Renal pelvis (tissue), 12 donors: ENCODE measurements at places on chromosomes 1 and 21. TPM values are rescaled to one million over a fixed set of nuclear protein-coding genes. Genes with fewer than 3 reads are reported as not detected.

Gene TMEM200B
- polyA plus RNA-seq = 11.5 TPM

Gene TAGLN2
- 113 TPM for polyA plus RNA-seq

Gene EFCAB14
- polyA plus RNA-seq = 87.2 TPM

Gene SAMD13
- 7.0 TPM for polyA plus RNA-seq

Gene VPS13D
- polyA plus RNA-seq = 26.8 TPM

Gene C1QA
- 11.4 TPM for polyA plus RNA-seq

Gene RHEX
- 3.3 TPM for polyA plus RNA-seq

Gene SGIP1
- 18.5 TPM for polyA plus RNA-seq

DNA sequence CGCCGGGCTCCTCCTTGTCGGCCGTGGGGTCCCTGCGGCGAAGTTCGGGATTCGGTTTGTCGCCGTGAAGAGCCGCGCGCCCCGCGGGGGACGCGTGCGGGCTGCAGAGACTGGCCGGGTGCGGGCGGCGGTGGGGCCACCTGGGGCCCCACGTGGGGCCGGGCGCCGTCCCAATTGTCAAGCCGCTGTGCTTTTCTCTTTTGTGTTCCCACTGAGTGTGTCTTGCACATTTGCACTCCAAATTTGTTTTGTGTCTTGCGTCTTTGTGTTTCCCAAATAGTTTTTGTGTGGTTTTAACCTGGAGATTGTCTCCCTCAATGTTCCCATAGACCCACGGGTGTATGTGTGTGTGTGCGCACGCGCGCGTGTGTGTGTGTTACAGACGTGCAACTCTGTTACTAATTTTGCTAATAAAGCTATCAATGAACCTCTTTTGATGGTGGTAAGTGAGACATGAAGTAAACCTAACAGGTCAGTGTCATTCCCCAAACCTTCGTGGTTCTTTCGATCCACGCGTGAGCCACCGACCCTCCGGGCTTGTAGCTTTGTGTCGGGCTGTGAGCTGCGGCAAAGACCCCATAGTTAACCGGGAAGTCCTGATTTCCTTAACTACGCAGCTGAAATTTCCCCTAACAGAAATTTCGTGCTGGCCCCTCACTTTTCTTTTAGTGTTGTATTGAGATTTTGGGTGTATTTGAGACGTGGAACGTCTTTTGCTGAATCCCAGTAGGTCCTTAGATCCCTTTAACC is 708 bp downstream of the PRDM2 start:
- DNase-seq = no peak

GRCh38 chr21:15842565-15842880 is 112.7 kb downstream of the USP25 start:
- DNase-seq = no peak

GRCh38 chr21:34611528-34611927 is 3.4 kb downstream of the RCAN1 start:
- no peak for DNase-seq

DNA sequence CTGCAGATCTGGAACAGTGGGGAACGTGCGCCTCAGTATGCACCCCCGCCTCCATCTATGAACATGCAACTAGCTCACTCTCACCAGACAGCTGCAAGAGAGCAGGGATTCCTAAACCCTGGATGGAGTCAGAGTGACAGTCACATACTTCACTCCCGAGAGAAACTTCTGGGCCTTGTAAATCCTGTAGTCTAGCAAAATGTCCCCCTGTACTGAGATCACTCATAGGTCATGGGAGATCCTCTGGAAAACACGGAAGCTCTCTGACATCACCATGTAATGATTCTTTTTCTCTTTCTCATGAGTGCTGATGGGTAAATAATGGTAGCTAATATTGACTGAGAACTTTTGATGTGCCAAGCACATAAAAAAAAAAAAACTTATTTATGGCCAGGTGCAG is 23.4 kb upstream of the TARDBP start:
- DNase-seq = no peak

DNA sequence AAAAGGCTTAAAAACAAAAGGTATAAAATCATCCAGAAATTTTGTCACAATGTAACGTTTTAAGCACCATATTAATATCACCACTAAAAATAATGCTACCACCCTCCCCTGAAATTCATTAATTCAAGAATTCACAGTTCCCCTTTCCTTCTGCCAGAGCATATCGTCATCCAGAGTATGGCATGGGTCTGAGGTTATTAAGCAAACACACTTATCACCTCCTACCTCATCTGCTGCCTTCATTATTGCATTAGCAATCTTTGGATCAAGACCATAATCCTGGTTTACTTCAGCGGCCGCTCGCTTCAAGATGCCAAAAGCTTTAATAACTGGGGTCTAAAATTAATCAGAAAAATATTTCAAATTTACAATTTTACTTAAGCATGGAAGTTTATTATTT is 6.2 kb downstream of the FH start:
- no peak for DNase-seq

DNA sequence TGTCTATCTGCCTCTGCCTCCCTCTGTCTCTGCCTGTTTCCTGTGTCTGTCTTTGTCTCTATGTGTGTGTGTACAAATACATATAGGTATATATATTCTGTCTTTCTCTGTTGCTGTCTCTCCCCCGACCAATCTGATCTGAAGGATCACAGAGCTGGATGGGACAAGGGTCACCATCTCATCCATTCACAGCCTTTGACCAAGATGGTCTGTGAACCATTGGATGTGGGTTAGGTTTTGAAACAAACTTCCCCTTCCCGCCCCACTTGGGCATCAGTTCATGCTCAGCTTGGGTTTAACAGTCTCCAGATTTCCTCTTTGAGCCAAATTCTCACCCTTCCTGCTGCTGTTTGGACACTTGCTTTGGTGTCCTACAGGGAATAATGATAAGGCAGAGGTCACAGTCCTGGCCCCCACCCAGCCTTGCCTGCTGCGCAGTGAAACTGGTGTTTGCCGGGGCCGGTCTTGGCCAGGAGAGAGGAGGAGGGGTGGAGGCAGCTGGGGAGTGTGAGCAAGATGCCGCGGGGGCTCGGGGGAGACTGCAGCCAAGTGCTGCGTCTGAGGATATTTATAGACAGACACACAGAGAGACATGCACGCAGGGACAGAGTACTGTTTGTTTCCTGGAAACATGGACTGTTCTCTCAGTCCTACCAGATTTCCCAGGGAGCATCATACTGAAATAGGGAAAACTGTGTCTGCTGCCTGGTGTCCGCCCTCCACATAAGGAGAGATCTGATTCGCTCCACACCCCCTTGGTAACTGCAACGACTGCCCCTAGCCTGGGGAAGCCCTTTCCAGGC is 27.0 kb upstream of the BTG2 start:
- no peak for DNase-seq

DNA sequence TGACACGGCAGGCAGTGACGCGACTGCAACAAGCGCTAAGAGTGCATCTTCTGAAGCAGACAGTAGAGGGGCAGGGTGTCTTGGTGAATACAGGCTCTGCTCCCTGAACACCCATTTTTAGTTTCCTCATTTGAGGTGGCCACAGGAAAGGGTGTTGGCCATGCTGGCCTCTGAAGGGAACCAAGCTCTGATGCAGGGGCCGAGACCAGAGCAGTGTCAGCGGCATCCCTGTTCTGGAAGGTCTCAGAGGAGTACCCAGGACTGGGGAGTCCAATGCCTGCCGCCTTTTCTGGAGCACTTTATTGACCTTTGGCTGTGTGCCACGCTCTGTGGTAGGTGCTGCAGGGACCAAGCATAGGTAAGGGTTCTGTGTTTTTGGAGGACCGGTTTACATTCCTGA is 100.4 kb downstream of the KCNJ6 start:
- no peak for DNase-seq

GRCh38 chr1:2504225-2504948 is 22.0 kb downstream of the PANK4 start:
- DNase-seq = peak; percentile 42

DNA sequence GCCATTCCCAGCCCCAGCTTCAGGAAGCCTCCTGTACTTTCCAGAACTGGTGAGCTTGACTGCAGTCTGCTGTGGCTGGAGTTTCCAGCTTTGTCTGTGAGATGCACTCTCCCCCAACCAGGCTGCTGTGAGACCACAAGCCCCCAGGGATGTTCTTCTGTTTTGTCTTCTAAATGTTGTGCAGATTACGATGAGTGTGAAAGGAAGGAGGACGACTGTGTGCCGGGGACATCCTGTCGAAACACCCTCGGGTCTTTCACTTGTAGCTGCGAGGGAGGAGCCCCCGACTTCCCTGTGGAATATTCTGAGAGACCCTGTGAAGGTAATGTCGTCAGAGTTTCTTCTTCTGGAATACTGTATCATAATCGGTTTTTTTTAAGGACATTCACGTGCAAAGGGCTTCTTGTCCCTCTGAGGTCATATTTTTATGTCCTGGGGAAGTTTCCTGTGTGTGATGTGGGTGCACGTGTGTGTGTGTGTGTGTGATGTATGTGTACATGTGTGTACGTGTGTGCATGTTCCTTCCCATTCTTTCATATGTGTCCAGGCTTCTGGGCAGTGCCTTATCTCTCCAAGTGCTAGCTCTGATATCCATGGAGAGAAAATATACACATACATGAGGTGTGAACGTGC is 49.9 kb downstream of the UMODL1 start:
- DNase-seq = no peak

- DNase-seq = no peak
These were observed 4.2 kb upstream of the ADORA3 start for GRCh38 chr1:111507411-111508201.

DNA sequence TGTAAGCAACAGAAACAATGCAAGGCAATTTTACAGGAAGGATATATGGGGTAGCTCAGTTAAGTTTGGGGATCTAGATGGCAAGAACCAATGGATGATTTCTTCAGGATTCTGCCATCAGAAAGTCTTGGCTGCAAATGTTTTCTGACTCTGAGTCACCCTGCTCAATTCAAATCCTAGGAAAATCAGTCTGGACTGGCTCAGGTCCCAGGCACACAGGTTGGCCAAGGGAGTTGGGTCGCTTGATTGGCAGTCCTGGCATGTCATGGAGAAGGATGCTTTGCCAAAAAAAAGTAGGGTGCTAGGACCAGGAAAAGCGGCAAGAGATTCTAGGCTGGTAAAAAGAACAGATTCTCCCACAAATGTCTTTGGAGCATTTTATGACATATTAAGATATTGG is 28.9 kb upstream of the S1PR1 start:
- DNase-seq = no peak

DNA sequence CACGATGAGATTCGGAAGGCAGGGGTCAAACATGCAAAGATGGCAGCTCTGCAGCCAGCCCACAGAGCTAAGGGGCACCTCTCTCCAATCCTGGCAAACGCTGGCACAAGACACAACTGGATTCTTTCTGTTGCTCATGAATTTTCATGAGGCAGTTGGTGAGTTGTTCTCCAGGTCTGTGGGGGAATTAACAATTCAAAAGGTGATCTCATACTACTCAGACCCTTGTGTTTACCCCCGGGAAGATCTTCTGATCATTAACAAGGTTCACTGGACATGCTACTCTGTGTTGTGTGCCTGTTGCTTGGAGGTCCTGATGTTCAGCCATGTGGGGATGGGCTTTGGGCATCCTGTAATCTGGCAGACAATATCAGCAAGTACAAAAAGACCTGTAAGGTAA is 128.9 kb downstream of the HHAT start:
- DNase-seq = peak; percentile 35

DNA sequence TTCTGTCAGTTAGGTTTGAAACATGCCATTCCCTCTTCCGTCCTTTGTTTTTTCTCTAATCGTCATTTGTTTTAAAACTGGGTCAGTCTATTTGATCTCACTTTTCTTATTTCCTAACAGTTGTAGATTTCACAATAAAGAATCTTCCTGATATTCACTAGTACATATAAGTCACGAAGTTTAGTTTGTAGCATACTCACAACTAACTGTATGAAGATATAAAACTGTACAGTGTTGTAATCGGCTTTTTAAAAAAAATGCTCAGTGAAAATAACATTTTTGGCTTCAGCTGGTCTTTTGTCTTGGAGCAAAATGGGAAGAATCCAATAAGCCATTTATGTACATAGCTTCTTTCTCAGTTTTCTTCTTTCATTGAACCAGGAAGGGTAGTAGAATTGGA is 78.3 kb downstream of the NCAM2 start:
- no peak for DNase-seq

GRCh38 chr21:40490408-40490807 is 356.6 kb downstream of the DSCAM start:
- DNase-seq = no peak

DNA sequence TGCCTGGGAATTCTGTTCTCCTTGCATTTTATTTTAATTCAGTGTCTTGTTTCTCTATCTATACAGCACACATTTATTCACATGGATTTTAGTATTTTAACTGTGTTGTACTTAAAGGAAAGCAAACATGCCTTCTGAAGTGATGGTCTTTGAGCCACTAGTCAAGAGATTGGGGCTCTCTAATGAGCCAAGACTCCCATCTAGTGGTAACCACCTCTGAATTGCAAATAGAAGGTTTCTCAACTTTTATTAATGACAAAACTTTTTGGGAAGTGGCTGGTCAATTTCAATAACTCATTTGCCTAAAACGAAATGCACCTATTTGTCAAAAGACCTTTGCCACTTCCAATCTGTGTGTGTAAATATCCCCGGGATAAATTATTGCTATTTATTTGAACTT is 199.6 kb downstream of the LTN1 start:
- DNase-seq = peak; percentile 33

- DNase-seq = no peak
These were observed 55.8 kb downstream of the VPS13D start for GRCh38 chr1:12285496-12286143.

DNA sequence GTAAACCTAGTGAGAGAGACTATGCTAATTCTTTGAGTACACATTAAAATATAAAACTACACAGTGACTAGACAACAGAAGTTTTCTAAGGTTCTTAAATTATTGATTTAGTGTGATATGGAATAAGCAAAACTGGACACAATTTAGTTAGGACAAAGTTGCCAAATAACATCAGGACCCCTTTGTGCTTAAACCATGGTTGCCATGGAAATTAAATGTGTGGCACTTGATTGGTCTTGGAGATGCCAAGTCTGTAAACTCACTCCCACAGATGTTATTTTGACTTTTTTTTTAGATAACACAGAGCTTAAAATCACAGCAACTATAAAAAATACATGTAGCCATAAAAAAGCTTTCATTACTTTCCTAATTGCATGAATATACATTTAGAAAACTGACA is 234.6 kb downstream of the BRINP3 start:
- DNase-seq = no peak

DNA sequence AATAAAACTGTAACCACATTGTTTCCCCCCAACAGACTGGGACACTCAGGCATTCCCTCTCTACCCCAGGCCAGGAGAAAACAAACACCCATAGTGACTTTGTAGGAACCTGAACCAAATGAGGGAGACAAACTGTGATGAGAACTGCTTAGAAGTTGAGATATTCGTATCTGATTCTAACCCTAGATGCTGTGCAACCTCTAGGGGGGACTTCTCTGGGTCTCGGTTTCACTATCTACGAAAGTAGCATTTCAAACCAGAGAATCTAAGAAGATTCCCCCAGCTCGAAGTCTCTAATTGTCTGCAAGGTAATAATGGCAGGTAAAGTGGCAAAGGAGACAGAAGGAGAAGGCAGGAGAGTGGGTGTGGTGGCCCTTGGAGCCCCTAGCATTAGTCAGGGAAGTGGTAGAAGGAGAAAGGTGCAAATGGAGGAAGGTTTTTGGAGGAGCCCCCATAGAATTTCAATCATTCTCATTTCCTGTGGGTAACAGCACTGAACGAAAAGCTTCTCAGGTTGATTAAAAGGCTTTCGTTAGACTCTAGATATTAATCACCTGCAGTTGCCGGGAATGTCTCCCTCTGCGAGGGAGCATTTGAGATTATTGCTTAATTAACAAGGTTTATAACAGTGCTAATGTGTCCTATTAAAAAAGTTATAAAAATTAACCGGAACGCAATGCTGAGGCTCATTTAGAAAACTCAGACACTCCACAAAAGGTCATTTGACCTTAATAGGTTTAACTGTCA is 46.4 kb downstream of the BEND5 start:
- no peak for DNase-seq

- no peak for DNase-seq
These were observed 6.2 kb upstream of the DDR2 start for GRCh38 chr1:162626094-162626493.

GRCh38 chr1:20184997-20185833 is 681 bp upstream of the UBXN10 start:
- no peak for DNase-seq
